ENCODE measurements at places on chromosomes 7 and 10.

DNA sequence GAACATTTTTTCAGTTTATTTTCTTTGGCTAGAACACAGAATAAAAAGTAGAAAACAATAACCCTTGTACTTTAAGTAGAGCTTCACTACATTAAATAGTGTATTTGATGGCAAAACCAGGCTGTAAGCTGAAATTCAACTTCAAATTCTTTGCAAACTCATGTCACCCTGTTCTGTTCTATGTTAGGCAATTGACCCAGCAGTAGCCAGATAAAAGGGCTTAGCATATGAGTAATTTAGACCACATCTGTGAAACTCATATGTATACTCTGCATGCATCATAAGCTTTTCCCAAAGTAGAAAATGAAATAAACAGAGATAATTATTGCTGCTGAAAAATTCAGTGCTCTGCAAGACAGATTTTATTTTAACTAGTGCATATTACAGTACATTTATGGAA, 150.2 kb downstream of the GNAI1 start:
- DNase-seq: peak; percentile 87

GRCh38 chr10:101113890-101114403, 17.2 kb upstream of the TLX1 start:
- no peak for DNase-seq

DNA sequence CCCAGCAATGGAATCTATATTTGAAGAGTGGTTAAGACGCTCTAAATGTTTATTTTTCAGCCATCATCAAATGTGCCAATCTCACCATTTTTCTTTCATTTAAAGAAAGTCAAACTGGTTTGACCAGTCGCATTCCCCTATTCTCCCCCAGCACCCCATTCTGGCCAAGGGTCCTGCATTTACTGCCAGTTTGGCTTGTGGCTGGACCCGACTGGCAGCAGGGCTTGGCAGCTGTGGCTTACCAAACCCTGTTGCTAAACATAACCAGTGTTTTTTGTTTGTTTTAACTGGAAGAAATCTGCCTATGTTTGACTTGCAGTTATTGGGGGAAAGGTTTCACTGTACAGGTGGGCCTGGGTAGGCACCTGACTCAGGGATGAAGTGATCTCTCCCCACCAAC, 116.3 kb downstream of the CYP26A1 start:
- DNase-seq: no peak

DNA sequence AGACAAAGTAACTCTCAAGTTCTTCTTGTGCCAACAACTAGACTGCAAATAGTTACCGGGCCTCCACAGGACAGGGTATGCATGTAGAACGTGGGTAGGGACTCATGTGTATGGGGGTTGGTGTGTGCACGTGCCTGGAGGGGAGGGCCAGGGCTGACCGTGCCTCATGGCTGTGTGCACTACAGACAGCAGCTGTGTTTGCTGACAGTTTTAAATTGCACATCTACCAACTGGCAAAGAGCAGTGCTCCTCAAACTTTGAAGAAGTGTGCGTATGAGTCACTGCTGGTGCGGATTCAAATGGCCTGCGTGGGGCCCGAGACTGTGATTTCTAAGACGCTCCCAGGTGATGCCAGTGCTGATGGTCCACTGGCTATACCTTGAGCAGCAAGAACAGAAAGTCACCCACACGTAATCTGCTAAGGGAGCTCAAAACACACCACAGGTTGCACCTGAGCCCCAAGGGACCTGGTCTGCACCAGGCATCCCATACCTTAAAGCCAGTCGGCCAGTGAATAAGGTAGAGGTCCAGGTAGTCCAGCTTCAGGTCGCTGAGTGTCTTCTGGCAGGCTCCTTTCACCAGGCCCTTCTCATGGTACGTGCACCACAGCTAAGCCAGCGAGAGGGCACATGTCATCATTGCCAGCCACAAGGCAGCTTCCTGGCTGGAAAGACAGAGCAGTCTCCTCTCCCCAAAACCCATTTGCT, 8.5 kb downstream of the AKR1B1 start:
- no peak for DNase-seq

- DNase-seq: no peak
Observed at GRCh38 chr7:155878674-155879073, 66.4 kb upstream of the SHH start.

DNA sequence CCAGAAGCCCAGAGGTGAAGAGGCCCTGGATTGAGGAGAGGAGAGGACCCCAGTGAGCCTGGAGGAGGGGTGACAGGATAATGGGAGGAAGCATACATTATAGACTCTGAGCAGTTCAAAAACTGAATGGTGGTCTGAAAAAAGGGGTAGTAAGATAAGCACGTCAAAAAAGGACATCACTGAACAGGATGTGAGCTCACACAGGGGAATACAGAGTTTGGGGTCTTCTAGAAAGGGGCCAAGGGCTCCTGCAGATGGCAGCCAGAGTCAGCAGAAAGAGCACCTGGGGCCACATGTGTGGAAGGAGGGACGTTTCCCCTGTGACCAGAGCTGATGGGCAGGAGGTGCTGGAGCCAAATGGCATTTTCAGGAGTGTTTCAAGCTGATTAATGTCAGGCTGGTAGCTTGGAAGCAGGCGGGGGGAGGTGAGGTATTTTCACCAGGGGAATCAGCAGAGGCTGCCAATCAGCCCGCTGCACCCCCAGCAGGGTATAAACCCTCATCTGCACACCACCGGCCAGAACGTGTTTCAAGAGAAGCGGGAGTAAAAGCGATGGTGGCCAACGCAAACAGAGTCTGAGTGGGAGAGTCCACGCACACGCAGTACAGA, 85.8 kb downstream of the TNS3 start:
- no peak for DNase-seq

GRCh38 chr7:24283554-24283896, 465 bp upstream of the NPY start:
- no peak for DNase-seq

DNA sequence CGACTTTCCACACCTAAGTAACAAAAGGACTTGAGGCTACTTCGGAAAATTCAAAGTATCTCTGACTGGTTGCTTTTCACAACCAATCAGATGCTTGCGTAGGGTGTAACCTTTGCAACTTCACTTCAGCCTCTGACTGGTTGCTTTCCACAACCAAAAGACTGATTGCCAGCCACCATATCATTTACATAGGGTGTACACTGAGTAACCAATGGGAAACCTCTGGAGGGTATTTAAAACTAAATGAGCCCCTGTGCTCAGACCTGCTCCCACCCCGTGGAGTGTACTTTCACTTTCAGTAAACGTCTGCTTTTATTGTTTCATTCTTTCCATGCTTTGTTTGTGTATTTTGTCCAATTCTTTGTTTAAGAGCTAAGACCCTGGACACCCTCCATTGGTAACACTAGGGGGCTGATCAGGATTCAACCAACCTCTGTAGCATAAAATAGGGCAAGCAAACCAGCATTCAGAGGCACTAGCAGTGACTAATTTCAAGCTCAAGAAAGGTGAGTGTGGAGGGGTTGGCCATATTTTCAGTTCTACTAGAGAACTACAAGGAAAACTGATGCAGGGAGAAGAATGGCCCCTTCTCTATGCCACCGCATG, 390.8 kb downstream of the POM121L12 start:
- no peak for DNase-seq

- DNase-seq: no peak
Observed at GRCh38 chr10:1074052-1074747, 18.0 kb downstream of the WDR37 start.

GRCh38 chr10:24444337-24444736, 235.4 kb downstream of the KIAA1217 start:
- peak; percentile 96 for DNase-seq

DNA sequence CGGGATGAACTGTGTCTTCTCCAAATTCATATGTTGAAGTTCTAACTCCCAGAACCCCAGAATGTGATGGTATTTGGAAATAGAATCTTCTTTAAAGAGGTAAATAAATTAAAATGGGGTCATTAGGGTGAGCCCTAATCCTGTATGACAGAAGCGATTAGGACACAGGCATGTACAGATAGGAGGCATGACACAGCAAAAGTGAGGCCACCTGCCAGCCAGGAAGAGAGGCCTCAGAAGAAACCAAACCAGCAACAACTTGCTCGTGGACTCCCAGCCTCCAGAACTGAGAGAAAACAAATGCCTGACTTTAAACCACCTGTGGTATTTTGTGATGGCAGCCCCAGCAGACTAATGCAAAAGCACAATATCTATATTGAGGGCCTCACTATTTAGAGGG, 214.3 kb downstream of the NEBL start:
- no peak for DNase-seq

GRCh38 chr7:89927762-89928161, 226.5 kb upstream of the STEAP1 start:
- DNase-seq: no peak

GRCh38 chr10:30862486-30862885, 169.2 kb downstream of the ZNF438 start:
- DNase-seq: peak; percentile 76

GRCh38 chr7:44347546-44348114, 22.2 kb upstream of the CAMK2B start:
- no peak for DNase-seq

DNA sequence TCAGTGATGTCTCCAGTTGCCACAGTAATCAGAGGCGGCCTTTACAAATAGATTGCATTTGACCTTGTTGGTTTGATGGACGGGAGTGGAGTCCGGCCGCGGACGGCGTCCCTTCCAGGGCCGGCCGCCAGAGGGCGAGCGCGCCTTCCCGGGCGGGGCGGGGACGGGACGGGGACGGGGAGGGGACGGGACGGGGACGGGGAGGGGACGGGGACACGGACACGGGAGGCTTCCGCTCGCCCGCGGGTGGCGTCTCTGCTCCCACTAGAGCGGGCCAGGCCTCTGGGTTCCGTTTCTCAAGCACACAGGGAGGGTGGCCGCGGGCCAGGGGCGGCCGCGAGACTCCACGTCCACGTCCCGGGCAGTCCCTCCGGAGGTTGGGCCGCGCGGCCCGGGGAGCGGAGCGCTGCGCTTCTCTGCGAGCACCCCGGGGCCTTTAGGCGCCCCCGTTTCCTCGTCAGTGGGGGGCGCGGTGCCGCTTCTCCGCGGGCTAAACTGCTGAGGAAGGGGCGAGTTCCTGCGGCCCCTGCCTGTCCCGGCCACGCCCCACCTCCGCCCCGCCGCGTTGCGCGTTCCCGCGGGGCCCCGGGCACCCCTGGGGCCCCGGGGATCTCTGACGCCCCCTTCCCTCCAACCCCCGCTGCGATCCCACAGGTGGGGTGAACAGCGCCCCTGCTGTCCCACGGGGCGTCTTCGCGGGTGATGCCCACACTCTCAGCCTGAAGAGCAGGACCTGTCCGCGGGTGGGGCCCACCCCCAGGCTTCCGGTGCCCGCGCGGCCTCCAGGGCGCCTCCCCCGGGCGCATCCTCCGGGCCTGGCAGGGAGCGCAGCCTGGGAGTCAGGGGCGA, 84.2 kb upstream of the MKI67 start:
- DNase-seq: peak; percentile 18

GRCh38 chr7:35565927-35566326, 129.0 kb downstream of the HERPUD2 start:
- peak; percentile 4 for DNase-seq

GRCh38 chr10:31758495-31758894, 170.1 kb downstream of the ARHGAP12 start:
- DNase-seq: peak; percentile 67

GRCh38 chr7:135901585-135902540, 75.3 kb downstream of the MTPN start:
- no peak for DNase-seq

GRCh38 chr7:31442626-31443025, 71.3 kb upstream of the ITPRID1 start:
- DNase-seq: no peak

DNA sequence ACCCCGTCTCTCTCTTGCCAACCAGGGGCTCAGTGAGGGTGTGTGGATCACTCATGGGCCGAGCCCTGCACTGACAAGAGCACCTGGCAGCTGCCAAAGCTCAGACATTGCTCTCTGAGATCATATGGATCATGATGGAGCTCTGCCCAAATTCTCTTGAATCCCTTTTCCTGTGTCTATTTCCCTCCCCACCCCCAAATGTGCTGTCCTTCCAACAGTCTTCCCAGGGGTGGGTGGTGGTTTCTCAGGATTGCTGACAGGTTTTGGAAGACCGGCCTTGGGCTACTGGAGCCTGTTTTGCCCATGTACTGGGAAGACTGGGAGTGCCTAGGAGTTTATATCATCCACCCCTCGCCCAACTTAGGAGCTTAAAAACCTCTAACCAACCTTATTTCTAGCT, 10.5 kb downstream of the ARHGAP22 start:
- DNase-seq: no peak

DNA sequence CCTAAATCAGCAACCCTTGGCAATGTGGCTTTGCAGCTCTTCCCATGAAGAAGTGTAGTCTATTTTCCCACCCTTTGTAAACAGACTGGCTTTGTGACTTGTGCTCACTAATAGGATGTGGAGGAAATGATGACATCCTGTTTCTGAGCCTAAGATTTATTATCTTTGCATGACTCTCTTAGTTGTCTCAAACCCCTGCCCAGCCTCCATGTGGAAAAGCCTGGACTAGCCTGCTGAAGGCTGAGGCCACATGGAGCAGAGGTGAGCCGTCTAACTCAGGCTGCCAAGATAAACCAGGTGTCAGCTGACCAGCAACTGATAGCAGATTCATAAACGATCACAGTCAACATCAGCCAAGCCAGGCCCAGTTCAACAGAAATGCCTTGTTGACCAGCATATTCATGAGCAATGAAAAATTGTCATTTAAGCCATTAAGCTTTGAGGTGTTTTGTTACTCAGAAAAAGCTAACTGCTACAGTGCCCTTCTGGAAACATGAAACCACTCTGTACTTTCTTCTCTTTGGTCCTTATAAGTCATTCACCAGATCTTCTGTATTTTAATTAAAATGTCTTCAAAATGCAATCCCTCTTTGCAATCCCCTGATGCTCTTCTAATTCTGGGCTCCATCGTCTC, 586.3 kb upstream of the ANKRD30A start:
- DNase-seq: peak; percentile 65

GRCh38 chr7:73716318-73716890, 3.1 kb downstream of the STX1A start:
- DNase-seq: no peak

GRCh38 chr10:112650588-112651030, 203.6 kb downstream of the VTI1A start:
- DNase-seq: peak; percentile 43

DNA sequence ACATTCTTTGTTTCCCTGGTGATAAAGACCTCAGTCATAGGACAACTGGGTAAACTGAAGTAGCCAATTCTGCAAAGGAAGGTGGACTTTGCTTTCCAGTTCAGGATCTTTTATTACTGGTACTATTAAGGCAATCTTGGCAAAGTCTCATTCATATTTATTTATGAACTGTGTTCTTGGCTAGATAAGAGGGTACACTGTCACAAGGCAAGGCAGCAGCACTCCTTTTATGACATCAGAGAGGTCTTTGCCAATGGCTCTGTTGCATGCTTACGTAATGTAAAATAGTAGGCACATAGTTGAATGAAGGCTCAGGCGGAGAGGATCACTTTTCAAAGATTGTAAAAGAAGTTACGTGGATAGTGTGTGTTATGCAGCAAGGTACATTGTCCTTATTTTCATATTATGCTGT, 63.7 kb upstream of the PDK4 start:
- DNase-seq: no peak

- DNase-seq: no peak
Observed at GRCh38 chr7:156460858-156461627, 179.5 kb upstream of the RNF32 start.

DNA sequence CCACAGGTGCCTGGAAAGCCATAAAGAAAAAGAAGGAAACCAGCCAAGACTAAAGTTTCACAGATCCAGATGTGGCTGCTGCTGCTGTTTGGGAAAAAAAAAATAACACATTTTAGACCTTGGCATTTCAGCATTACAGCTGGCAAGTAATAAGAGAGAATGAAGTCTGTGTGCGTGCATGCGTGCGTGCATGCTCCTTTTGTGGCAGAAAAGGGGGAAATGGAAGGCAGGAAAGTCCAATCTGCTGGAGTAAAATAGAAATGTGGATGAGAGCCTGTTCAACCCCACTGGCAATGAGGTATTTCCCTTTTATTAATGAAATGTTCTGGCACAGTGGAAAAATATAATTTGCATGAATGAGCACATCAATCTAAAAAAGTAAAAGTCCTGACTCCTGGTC, 137.0 kb upstream of the SEMA3A start:
- DNase-seq: peak; percentile 14
